IPS-NIHi11 (cell line): ENCODE measurements at places on chromosomes 4 and X.

DNA sequence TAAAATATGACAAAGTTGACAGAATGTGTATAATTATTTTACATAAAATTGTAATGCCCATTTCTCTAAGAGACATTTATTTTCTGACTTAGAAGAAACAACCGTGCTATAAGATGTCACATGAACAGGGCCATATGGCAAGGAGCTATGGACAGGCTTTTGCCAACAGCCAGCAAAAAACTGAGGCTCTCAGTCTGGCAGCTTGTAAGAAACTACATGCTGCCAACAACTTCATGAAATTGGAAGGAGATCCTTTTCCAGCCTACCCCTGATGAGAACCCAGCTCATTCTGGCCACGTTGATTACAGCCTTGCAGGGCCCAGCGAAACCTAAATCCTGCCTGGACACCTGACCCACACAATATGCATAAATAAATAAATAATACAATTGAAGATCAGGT is 250.3 kb upstream of the ARSJ start:
- no peak for DNase-seq

DNA sequence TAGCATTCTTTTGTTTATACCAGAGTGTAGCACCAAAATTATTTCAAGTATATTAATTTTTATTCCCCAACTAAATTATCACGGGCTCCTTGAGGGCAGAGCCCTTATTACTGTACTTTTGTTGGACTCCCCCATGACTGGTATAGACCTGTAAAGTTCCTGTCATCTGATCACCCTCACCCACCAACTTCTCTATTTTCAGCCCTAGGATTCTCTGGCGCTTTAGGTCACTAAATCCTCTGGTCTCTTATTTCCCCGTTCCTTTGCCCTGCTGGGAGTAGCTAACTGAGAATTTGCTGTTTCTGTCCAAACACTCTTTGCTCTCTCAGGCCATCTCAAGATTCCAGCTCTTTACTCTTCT is 3.2 kb upstream of the XKRX start:
- no peak for DNase-seq

DNA sequence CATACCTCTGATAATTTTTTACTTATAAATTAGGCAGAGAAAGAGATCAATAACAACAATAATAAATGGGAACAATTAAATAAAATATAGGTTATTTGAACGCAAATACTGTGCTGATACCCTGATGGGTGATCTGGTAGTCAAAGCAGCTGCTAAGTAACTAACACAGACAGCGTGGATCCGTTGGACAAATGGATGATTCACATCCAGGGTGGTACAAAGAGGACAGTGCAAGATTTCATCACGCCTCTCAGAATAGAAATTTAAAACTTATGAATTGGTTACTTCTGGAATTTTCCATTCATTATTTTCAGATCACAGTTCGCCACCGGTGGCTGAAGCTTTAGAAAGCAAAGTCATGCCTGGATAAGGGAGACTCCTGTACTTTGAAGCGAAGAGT is 1066.0 kb upstream of the ADGRL3 start:
- no peak for DNase-seq

GRCh38 chrX:18449236-18449635 is 23.8 kb downstream of the CDKL5 start:
- no peak for DNase-seq

- DNase-seq, result no peak
Measured at GRCh38 chrX:74593593-74593992, 20.8 kb downstream of the RLIM start.

GRCh38 chr4:12770351-12770750 is 713.8 kb downstream of the RAB28 start:
- peak; percentile 11 for DNase-seq

DNA sequence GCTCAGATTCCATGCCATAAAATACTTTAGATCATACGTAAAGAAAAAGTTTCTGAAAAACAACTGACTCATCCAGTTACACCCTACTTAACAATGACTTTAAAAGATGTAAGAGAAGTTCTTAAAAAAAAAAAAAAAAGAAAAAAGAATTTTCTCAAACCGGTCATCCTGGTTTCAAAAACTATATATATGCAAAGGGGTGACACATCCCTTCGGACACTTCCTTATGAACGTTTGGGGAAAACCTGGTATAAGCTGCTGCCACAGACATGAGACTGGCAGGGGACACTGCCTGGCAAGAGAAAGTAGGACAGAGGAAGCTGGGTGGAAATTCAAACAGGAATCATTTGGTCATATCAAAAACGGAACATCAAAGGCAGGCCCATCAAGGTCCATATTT is 81.2 kb upstream of the PRSS48 start:
- no peak for DNase-seq

GRCh38 chrX:154695911-154696675 is 42.7 kb upstream of the CTAG2 start:
- no peak for DNase-seq

DNA sequence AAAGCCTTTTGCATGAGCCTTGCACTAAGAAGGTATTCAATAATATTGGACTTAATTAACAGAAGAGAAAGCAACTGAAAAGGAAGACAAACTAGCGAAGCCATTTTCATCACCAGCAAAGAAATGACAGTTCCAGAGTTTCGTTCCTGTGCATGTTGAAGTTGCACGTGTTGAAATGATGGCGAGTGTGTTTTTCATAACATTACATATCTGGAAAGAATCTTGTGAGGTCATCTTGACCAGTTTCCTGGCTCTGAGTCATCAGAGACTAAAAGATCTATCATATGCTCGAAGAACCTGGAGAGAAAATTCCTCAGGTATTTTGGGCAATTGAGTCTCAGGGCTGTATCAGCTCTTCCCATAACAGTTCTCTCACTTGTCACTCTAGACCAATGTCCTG is 106.2 kb upstream of the MAML3 start:
- DNase-seq, result no peak

- no peak for DNase-seq
Measured at GRCh38 chrX:110321670-110322069, 3.8 kb upstream of the AMMECR1 start.

DNA sequence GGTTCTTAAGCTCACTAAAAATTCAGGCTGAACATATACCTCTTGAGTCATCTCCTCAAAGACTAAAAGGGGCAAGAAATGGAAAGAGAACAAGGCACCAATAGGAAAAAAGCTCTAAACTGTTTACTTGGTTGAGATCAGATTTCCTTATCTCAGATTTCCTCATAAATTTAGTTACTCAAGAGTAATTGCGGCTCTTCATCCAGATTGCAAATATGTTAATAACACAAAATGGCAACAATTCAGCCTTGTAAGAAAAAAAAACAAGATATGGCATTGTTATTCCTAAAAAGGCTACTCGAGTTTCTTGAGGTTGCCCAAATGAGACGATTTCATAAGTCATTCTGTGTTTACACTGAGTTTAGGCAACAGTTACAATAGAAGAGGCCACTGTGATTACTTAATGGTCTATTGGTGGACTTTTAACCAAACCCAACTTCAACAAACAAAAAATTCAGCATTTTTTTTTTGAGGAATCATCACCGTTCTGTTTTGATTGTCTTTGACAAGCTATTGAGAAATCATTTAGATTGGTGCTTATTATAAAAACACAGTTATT is 97.9 kb upstream of the PDHA1 start:
- no peak for DNase-seq
